ENCODE measurements at places on chromosomes 5 and 9. TPM values are rescaled to one million over a fixed set of nuclear protein-coding genes. Genes with fewer than 3 reads are reported as not detected.
A peak's percentile ranks its signal among the peaks of the same experiment; 100 is the strongest.

GRCh38 chr9:114221706-114222465 is 66.5 kb downstream of the COL27A1 start:
- DNase-seq: no peak

The UBE2QL1 gene
- total RNA-seq: 0.96 TPM

GRCh38 chr5:149474198-149474597 is 77.0 kb downstream of the CSNK1A1 start:
- DNase-seq: peak; percentile 64

- no peak for DNase-seq
These were observed 123.4 kb upstream of the IFNE start for GRCh38 chr9:21605489-21605931.

DNA sequence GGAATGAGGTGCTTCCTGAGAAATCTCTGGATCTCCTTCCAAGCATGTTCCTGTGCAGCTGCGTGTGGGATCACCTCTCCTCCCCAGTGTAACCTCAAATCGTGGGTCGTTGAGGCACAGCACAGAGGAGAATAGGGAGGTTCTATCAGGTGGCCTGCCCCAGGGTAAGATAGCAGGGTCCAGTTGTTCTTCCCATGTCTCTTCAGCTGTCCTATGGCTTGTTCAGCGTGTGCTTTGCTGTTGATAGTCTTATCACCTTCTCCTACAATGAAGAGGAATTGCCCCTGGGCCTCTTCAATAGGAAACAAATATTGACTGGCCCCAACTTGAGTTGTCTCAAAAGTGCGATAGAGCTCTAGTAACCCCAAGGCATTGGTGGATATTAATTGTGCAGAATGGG is 22.4 kb downstream of the BAAT start:
- DNase-seq: no peak

The GABRA1 gene
- not detected for total RNA-seq

GRCh38 chr5:135040034-135040332 is 6.0 kb upstream of the PITX1 start:
- no peak for DNase-seq

The GPR150 gene
- 0.60 TPM for total RNA-seq

DNA sequence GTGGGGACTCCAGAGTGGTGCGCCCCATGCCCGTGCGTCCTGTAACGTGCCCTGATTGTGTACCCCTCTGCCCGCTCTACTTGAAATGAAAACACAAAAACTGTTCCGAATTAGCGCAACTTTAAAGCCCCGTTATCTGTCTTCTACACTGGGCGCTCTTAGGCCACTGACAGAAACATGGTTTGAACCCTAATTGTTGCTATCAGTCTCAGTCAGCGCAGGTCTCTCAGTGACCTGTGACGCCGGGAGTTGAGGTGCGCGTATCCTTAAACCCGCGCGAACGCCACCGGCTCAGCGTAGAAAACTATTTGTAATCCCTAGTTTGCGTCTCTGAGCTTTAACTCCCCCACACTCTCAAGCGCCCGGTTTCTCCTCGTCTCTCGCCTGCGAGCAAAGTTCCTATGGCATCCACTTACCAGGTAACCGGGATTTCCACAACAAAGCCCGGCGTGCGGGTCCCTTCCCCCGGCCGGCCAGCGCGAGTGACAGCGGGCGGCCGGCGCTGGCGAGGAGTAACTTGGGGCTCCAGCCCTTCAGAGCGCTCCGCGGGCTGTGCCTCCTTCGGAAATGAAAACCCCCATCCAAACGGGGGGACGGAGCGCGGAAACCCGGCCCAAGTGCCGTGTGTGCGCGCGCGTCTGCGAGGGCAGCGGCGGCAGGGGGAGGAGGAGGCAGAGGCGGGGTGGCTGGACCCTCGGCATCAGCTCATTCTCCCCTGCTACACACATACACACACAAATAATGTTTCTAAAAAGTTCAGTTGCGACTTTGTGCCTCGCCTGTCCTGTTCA is 668 bp downstream of the GLIS3 start:
- peak; percentile 30 for DNase-seq

The CTSV gene
- total RNA-seq: not detected

The PCDHGB4 gene
- total RNA-seq: 4.4 TPM

- DNase-seq: no peak
These were observed 16.7 kb downstream of the GOLGA2 start for GRCh38 chr9:128259156-128259555.

DNA sequence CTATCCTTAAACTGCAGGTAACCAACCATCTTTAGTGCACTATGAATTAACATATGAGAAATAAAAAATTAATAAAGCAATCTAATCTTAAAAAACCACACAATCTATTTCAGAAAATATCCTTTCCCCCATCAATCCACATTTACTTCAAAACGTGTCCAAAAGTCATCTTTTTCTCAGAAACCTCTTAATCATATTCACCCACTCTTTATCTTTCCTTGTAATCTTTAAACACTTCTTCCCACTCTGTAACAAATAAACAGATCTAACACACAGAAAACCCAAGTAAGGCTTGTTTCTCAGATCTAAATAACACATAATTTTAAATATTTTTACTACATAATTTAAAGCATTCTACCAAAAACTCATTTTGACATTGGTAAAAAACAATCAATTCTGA is 44.4 kb downstream of the EFCAB9 start:
- no peak for DNase-seq

The SLC34A3 gene
- not detected for total RNA-seq

DNA sequence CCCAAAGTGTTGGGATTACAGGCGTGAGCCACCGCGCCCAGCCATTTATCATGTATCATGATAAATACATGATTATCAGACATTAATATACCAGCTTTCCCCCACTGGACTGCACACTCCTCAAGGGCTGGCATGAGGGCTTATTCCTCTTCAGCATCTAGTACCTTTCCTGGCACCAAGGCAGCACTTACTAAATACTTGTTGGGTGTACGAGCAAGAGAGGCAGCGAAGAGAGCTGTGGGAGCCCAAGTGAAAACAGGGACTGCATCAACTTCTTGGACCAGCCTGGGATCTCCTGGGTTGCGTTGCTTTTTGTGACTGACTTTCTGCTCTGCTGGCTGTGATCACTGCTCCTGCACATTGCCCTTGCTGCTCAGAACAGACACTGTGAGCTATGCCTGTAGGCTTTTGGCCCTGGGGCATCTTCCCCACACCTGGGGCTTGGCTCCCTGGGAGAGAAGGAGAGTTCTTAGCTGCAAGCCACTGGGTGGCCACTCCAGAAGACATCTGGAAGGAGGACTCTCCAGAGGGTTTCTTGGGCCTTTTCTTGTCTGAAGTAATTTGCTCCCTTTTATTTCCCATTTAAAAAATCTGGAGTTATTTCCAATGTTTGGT is 224.3 kb downstream of the NR3C1 start:
- DNase-seq: no peak

The ZDHHC11 gene
- total RNA-seq: 15.0 TPM

- peak; percentile 76 for DNase-seq
These were observed 45.5 kb upstream of the ZNF169 start for GRCh38 chr9:94213511-94214124.

The PNPLA7 gene
- total RNA-seq: 16.0 TPM

The TCF7 gene
- 4.1 TPM for total RNA-seq

DNA sequence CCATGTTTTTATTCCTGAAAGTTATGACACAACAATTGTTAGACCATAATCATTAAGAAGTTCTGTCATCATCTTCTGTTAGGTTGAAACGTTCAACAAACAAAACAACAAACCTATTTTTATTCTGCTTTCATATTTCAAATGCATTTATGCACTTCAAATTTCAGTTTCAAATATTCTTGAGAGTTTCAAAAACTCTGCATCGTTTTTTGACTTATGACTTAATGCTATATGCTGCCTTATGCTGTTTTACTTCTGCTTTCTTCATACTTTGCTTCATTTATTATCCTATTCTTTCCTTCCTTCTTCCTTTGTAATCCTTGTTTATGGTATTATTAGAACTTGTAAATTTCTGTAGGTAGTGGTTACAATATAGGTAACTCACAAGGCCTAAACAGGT is 95.0 kb downstream of the PCSK1 start:
- no peak for DNase-seq

The CARTPT gene
- not detected for total RNA-seq

- no peak for DNase-seq
These were observed 20.4 kb downstream of the PDE8B start for GRCh38 chr5:77230727-77231470.

The SLC1A3 gene
- total RNA-seq: 16.0 TPM

The TMEM232 gene
- total RNA-seq: 4.1 TPM

- no peak for DNase-seq
These were observed 18.1 kb downstream of the PRKACG start for GRCh38 chr9:68995776-68996175.

GRCh38 chr5:32027093-32027716 is 146.9 kb downstream of the GOLPH3 start:
- DNase-seq: no peak

DNA sequence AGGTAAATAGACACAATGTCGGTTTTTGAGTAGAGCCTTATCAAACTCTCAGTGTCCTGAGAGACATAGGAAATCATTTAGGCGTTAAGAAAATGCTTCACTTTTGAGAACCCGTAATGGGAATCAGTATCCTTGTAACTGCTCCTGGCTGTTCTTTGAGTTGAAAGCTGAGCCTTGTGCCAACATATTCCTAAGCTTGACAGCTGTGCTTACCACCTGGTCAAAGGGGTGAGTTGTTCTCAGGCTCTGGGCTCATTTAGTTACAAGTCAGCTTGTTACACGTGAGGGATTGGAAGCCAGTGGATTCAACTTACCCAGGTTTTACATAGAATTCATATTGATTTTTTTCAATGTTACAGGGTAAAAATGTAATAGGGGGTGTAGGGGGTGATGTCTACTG is 145.9 kb downstream of the GABRB2 start:
- no peak for DNase-seq

- DNase-seq: no peak
These were observed 33.9 kb downstream of the MAN2A1 start for GRCh38 chr5:109723606-109724005.
